ENCODE measurements at places on chromosomes 7 and 10.
A peak's percentile ranks its signal among the peaks of the same experiment; 100 is the strongest.

- DNase-seq, result no peak
Observed at GRCh38 chr7:100035876-100036275, 13.7 kb upstream of the ZSCAN21 start.

DNA sequence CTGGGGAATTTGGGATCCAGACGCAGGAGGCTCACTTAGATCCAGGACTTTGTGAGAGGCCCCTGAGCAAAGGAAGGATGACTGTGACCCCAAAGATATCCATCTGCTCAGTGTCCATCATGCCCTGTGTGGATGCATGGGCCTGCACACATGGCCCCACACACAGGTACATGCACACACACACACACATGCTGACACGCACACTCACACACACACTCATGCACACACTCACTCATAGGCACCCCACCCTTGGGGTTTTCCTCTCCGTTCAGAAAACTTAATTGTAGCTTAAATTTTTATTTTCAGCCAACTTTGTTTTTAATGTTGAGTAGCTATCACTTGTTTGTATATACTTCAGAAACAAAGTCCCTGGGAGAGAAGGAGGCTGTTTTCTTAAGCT lies 93.6 kb upstream of the PPIF start:
- DNase-seq, result no peak

- no peak for DNase-seq
Observed at GRCh38 chr7:156050636-156051569, 238.6 kb upstream of the SHH start.

- no peak for DNase-seq
Observed at GRCh38 chr7:99362801-99363200, 11.7 kb upstream of the ARPC1B start.

DNA sequence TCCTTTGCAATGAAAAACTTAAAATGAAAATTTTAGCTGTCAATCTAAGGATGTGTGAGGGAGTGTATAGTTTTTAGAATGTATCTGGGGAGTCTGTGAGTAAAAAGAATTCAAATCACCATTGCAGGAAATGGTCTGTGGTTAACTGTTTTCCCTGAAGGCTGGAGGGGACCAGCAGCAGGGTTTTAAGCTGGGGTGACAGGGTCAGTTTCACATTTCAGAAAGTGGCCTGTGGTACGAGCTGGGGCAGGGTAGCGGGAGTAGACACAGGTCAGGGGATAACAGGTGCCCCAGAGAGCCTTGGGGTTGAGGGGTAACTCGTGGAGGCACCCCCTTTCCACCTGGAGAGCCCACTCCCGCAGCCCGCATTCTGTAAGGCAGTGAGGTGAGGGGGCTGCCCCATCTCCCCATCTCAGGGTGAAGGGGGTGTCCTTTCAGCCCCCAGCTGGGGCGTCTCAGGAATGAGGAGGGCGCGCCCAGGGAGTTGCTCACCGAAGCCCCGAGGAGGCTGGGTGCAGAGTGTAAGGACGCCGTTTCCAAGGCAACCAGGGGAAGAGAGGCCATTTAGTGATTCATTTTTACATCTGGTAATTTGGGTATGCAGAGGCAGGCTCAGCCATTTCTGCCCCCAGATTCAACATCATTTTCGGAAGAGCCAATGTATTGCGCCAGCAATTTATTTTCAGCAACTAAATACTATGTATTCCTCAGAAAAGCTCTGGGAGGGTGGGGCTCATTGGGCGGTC lies 168.9 kb downstream of the SLIT1 start:
- DNase-seq, result peak; percentile 37

DNA sequence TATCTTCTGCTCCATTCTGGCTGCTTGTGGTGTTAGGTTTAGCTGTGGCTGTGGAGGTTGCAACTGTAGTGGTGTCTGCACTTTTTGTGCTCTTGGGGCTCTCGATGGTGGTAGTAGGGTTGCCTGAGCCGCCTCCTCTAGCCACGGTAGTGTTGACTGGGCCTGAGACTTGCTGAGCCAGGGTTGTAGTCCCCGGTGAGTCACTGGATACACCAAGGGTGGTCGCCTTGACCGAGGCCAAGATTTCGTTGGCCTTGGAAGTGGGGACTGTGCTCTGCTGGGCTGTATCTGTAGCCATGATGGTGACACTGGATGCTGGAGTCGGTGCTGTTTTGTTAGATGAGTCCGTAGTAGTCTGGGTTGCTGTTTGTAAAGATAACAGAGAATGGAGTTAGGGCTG lies 45.4 kb downstream of the PODXL start:
- DNase-seq, result no peak

DNA sequence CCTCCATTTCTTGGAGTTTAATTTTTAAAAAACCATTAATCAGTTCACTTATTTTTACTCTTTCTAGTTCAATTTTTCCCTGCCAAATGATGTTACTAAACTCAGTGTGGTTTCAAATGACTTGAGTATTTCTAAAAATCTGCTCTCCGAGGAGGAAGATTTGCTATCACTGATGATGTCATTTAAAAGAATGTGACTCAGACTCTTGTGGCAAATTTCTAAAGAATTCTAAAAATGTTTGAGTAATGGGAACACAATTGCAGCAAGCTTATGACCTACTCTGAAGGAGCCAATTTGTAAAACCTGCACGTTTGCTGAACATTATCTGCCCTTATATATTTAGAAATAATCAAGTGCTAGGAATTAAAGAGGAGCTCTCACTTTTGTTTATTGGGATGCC lies 88.6 kb downstream of the SPAG6 start:
- no peak for DNase-seq

DNA sequence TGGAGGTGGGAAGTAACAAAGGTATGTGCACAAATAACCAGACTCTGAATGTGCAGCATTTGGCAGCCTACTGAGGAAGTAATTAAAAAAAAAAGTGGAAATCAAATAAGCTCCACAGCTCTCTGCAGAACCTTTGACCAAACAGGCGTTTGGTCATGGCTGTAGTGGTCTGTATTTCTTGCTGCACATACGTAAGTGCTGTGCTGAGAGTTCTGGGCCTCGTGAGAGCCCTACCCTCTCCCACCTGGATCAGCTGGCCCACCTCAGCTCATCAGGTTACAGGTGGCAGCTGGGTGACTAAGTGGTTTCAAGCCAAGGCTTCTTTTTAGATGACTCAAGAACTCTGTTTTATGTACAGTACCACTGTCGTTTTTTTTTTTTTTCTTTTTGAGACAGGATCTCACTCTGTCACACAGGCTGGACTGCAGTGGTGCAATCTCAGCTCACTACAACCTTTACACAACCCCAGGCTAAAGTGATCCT lies 178.2 kb upstream of the KLF6 start:
- DNase-seq, result peak; percentile 31

GRCh38 chr10:70354556-70354955 lies 27.9 kb downstream of the LRRC20 start:
- DNase-seq, result no peak

GRCh38 chr10:86204421-86205305 lies 161.9 kb downstream of the GRID1 start:
- DNase-seq, result no peak

GRCh38 chr7:84393786-84394185 lies 199.2 kb upstream of the SEMA3A start:
- DNase-seq, result no peak

DNA sequence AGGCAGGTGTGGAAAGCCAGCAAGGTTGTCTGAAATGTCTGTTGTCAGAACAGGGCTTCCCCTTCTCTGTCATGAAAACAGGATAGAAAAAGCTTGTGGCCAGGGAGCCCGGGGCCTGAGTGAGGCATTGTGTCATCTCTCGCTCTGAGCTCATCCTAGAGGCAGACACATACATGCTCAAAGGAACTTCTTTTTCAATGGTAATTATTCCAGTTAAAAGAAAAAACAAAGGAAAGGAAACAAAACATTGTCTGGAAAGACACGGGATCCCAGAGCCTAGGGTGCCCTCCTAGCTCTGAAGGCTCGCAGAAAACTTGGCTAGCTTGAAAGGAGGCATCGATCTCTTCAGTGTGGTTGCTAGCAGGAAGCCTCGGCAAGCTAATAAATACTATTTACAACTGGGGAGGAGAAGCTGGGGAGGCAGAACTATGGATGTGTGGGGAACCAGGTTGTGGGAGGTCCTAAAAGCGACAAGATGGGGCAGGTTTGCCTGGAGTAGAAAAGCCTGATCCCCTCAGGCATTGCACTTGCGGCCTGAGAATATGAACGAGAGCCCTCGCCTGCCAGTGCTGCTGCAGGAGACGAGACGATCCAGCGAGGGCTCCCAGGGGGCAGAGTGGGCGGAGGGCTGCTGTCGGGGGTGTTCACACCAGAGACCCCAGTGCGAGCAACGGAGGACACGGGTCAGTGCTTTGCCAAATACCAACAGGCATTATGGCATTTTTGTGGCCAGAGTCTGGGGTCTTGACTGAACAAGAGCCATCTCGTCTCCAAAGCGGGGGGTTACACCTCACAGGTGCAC lies 32.8 kb upstream of the DGKI start:
- DNase-seq, result no peak

GRCh38 chr10:12689893-12690292 lies 311.6 kb downstream of the CCDC3 start:
- DNase-seq, result no peak

- DNase-seq, result no peak
Observed at GRCh38 chr7:148434181-148434757, 156.3 kb upstream of the C7orf33 start.

GRCh38 chr7:127873151-127873550 lies 158.1 kb downstream of the LRRC4 start:
- DNase-seq, result no peak

DNA sequence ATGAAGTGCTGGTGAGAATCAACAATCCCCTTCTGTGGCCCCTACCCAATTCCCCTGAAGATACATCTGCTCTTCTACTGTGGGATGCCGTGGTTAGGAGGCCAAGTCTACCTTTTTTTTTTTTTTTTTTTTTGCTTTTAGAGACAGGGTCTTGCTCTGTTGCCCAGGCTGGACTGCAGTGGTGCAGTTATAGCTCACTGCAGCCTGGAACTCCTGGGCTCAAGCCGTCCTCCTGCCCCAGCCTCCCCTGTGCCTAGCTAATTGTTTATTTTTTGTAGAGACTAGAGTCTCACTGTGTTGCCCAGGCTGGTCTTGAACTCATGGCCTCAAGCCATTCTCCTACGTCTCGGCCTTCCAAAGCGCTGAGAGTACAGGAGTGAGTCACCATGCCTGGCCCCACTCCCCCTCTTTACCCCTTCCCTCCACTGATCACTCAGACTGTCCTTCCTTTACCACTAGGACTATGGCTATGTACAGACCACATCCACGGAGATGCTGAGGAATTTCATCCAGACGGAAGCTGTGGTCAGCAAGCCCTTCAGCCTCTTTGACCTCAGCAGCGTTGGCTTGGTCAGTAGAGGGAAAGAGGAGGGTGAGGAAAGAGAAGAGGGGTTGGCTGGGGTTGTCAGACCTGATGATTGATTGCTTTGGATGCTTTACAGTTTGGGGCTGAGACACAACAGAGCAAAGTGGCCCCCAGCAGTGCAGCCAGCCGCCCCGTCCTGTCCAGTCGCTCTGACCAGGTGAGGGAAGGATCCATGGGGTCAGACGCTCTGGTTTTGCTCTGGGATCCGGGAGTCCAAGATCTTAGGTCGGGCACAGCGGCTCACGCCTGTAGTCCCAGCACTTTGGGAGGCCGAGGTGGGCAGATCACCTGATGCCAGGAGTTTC lies 1.8 kb downstream of the AP4M1 start:
- DNase-seq, result no peak

- no peak for DNase-seq
Observed at GRCh38 chr7:120467676-120468075, 194.7 kb downstream of the KCND2 start.

DNA sequence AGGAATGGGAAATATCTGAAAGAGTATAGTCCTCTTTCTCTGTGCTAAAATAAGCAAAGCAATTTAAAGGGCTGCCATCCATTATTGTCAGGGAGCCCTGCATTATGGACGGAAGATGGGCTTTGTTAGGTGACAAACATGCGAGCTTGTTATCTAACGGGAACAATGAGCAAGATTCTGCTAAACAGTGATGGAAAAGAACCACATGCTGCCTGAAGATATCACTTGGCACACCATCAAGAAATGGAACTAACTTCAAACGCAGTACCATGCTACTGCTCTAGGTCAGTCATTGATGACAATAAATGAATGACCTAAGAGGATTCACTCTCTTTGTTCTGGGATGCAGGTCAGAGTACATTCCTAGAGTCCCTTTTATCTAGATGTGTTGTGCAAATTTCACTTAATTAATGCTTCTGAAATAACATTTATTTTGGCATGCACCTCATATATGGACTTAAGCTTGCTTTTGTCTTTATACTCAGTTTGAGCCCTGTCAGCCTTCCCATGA lies 175.7 kb upstream of the PTN start:
- no peak for DNase-seq

DNA sequence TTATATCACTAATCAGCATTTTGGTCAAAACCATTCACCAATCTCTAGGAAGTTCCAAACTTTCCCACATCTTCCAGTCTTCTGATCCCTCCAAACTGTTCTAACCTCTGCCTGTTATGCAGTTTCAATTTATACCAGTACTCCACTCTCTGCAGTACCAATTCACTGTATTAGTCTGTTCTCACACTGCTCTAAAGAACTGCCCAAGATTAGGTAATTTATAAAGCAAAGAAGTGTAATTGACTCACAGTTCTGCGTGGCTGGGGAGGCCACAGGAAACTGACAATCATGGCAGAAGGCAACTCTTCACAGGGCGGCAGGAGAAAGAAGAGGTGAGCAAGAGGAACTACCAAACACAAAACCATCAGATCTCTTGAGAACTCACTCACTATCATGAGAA lies 374.9 kb downstream of the SORCS1 start:
- DNase-seq, result no peak

GRCh38 chr10:74755273-74755672 lies 71.1 kb upstream of the KAT6B start:
- no peak for DNase-seq

DNA sequence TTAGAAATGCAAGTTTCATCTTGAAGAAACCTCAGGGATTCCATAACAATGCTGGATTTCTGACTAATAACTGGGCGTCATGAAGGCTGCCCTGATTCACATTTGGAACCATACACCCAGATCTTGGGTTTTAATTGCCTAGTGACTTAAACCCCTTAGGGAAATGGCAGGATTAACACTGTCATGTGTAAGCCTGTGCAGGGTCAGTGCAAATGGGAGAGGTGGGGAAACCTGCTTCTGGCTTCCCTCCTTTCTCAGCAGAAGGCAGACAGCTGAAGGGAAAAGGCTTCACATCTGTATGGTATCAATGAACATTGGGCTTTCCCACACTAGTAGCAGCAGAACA lies 364.2 kb downstream of the ANKRD30A start:
- DNase-seq, result no peak

DNA sequence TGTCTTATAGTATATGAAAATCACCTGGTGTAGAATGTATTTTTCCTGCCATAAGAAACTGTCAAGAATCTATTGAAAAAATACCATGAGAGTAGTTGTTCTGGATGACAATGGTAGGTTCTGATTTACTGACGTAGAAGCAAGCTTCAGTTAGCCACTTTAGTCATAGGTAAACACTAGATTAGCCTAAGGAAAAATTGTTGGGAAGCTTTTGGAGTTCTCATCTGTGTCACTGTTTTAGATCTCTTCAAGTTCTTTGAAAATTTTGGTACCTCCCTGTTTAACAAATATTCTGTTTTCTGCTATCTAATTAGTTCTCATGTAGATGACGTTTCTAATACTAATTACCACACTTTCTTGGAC lies 131.8 kb downstream of the ADK start:
- DNase-seq, result no peak

Data from NK-92 treated with Interleukin-12 subunit alpha and Interleukin-12 subunit beta, amount 100 ng/mL, for 24 hours (cell line).